ENCODE measurements at places on chromosomes 5 and 9. TPM values are rescaled to one million over a fixed set of nuclear protein-coding genes. Genes with fewer than 3 reads are reported as not detected.
A peak's percentile ranks its signal among the peaks of the same experiment; 100 is the strongest.

Gene TRIP13
- total RNA-seq: 0.38 TPM

Gene GLRA1
- total RNA-seq: not detected

Gene LRRC70
- 1.0 TPM for total RNA-seq

Gene CARTPT
- not detected for total RNA-seq

Gene LCN2
- not detected for total RNA-seq

Gene CYLC2
- not detected for total RNA-seq

Gene ZNF608
- total RNA-seq: 9.3 TPM

Gene FAM169A
- 3.0 TPM for total RNA-seq

Gene BTNL8
- total RNA-seq: 0.41 TPM

DNA sequence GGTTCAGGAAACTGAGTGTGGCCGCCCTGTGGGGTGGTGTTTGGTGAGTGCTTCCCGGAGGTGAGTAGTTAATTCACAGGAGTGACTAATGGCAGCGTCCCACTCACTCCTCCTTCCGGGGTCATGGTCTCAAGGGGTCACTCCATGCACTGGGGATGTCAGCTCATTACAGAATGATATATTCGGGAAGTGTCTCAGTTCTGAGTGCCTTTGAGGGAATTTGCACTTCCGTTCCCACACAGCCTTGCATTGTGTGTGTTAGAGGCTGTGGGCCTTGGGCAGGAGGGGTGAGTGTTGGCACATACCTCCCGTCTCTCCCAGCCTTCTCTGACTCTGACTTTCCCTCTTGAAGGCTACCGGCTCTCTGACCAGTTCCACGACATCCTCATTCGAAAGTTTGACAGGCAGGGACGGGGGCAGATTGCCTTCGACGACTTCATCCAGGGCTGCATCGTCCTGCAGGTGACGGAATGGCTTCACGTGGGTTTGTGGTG is 10.5 kb upstream of the AHRR start:
- no peak for DNase-seq

- DNase-seq: no peak
These were observed 74.6 kb upstream of the HSPA9 start for GRCh38 chr5:138649775-138650174.

DNA sequence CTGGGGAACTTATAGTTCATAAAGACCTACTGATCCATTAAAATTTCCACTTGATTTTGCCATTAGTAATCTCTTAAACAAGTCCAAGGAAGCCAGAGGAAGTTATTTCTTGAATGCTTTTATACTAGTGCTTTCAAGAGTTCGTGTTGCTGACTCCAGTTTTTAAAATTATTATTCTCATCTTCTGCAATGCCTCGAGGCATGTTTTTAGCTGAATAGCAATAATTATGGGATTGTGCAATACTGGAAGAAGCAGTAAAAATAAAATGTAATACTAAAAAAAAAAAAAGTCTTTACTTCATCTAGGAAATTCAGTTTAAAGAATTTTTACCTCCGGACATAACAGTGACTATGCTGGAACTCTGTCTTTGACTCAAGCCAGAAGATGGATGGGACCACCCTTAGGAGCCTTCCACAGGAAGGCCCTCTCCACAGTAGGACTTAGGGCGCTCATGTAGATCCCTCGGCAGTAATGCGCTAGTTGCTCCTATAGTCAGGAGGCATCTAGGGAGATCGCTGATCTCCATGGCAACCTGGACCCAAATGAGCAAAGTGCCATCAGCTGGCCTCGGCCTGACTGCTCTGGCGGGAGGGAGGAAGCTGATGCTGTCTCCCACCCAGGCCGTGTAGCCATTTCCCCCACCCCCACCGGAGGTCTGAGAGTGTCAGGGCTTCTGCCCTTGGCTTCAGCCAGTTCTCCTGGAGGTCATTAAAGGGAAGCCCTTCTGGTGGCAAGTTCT is 56.7 kb downstream of the DAPK1 start:
- DNase-seq: no peak

DNA sequence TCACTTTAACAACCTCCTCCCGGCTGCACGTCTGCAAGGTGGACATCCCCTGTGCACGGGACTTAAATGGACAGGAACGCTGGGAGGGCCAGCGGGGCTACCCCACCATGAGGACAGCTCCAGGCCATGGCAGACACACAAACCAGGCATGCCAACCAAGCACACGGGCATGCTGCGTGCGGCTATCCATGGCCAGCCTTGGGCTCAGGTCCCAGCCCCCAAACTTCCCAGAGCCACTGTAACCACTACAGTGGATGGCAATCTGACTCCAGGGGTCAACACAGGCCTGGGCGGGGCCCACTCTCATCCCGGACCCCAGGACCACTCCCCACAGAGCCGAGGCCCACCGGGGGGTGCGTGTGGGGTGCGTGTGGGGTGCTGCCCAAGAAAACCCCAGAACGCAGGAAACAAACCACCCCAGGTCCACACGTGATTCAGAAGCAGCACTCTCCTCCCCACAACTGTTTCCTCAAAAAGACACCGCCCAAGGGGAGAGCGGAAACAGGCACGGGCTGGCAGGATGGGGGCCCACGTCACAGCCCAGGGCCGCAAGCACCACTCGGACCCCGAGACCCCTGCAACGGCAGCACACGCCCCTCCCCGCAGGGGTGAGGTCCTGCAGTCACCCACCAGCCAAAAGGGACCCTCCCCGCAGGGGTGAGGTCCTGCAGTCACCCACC is 7.4 kb downstream of the SLC12A7 start:
- no peak for DNase-seq

GRCh38 chr9:123828449-123828848 is 101.5 kb downstream of the DENND1A start:
- no peak for DNase-seq

DNA sequence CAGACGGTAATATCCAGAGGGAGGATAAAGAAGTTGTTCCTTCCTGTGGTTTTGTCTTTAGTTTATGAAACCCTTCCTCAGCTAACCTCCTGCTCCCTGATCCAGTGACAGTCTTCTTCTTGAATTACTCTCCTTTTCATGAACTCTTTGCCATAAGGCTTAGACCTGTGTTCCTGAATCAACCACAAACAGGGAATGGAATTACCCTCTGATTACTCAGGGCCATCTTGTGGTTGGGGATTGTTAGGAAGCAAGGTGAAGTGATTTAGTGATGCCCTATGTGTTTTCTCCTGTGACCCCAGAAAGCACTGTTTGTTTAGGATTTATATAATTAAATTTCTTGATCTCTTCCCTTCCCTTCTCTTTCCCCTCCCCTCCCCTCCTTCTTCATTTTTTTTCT is 409.1 kb downstream of the TAF11L14 start:
- DNase-seq: no peak

DNA sequence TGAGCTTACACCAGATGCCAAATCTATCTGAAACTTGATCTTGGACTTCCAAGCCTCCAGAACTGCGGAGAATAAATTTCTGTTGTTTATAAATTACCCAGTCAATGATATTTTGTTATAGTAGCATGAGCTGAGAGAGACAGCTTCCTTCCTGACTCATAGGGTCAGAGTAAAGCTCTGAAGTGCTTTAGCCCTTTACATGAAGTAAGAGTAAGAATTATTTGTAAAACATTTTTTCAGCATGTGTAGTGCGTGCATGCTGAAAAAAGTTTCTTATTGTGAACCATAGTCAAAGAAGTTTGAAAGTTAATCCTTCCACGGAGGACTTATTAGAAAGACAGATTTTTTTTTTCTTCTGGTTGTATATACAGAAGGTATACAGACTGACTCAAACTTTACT is 172.4 kb downstream of the DMRT2 start:
- no peak for DNase-seq

DNA sequence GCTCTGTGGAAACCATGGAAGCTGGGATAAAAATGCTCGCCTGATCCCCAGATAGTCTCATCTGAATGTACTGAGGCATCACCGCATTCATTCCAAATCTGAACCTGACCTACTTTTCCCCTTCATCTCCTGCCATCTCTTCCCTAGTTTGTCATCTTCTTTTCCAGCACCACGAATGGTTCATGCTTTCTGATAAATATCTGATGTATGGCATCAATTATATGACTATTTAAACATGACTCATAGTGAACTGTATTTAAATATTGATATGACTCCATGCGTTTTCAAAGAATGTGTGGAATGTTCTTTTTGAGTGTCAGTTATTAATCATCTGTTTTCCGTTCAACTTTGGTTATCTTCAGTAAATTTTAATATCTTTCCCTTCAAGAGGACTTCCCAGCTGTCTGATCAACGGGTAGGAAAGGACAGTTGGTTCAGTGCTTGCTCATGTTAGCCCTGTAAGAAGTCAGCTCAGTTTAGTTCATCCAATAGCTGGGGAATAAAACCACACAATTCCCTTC is 21.1 kb downstream of the BASP1 start:
- DNase-seq: no peak

- peak; percentile 88 for DNase-seq
These were observed 12.0 kb downstream of the PDGFRB start for GRCh38 chr5:150143350-150144245.

DNA sequence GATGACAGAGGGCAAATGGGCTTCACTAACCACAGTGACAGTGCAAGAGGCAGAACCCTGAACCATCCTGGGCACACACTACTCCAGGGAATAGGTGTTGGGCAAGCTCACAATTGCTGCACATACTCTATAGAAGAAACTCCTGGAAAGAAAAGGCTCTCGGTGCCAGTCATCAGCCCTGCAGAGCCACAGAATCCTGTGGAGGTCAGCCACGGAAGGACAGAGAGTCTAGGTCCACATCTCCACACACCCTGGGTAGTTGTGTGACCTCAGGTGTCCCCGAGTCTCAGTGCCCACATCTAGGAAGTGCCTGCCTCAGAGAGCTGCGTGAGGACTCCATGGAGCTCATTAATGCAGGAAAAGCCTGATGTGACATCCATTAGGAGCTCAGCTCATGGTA is 16.0 kb upstream of the ANGPTL2 start:
- DNase-seq: no peak

GRCh38 chr5:150640311-150641005 is at the start of gene SYNPO:
SYNPO (plus strand) TSS chr5:150640660; CDS start chr5:150648276, 7,616 bp downstream.
- DNase-seq: no peak

GRCh38 chr9:136516191-136516654 is 29.6 kb downstream of the NOTCH1 start:
- no peak for DNase-seq

GRCh38 chr9:34647651-34648050 is 1.2 kb downstream of the GALT start:
- no peak for DNase-seq

- no peak for DNase-seq
These were observed 37.3 kb downstream of the PROP1 start for GRCh38 chr5:177958696-177959095.

DNA sequence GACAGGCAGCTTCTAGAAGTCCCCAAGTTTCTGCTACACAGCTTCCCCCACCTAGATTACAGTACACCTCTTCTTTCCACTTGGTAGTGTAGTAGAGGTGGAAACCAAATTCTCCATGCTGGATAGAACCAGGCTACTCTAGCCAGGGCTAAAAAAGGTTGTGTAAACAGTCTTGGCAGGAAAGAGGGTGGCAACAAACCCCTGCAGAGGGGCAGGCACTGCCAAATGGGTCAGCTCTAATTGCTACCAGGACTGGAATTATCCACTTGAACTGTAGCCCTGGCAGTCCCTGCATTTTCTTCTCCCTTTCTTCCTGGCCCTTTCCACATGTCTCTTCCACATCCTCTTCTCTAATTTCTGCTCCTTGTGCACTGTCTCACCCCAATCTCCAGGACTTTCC is 24.8 kb downstream of the RANBP3L start:
- no peak for DNase-seq

DNA sequence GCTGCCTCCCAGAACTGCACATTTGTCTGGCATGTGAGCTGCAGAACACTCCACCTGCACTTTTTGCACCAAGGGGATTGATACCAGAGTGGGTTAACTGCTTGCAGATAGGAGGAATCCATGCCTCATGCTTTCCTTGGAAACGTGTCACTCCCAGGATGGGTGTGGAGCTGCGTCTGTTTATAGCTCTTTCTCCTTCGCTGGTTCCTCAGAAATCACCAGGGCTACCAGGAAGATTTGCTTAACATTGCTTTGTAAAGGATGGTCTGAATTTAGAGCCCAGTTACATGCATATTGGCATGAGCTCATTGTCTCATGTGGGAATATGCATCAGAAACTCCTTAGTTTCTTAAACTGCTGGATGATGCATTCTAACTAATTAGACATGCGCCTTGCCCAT is 234.6 kb downstream of the GADD45G start:
- DNase-seq: no peak

DNA sequence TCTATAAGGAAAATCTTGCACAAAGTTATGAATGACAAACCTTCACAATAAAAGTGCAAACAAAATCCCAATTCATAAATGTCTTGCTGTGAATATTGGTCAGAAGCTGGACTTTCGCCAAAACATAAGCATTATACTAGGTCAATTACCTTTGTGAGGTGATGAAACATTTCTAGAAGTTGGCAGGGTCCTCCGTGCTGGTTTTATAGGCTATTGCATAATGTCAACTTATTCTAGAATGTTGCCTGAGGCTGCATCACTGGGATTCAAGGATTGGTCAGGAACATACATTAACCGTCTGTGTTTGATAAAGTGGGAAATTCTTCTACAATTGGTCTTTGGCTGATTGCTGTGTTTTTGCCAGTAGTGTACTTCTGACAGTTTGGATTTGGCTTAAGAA is 49.8 kb upstream of the PALM2AKAP2 start:
- DNase-seq: no peak

- no peak for DNase-seq
These were observed 39.7 kb downstream of the EXD3 start for GRCh38 chr9:137383081-137383783.

DNA sequence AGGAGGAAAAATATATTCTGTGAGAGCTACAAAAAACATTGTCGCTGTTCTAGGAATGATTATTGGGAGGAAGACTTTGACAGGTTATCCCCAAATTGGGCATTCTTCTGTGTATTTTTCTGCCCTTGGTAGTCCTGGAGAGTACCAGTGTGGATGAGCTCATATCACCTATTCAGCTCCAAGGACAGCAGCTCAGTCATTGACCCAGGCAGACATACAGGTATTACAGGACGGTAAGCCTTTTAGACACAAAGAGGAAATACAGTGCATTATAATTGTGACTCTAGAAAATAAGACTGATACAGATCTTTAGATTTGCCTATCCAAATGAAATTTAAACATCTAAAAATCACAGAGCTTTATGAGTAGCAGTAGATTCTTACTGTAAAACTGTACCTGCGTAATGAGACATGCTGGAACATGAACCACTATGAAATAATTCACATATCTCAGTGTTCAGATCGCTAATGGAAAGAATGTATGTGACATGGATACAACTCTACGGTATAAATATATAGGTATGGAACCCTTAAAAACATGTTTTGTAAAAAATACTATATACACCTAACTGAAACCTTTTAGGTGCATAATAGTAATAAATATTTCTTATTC is 56.0 kb downstream of the PLK2 start:
- DNase-seq: no peak

- no peak for DNase-seq
These were observed 110.2 kb upstream of the PCA3 start for GRCh38 chr9:76654051-76654461.

GRCh38 chr9:7169717-7170389 is 412.1 kb downstream of the KDM4C start:
- no peak for DNase-seq

- DNase-seq: no peak
These were observed 62.8 kb upstream of the KLF9 start for GRCh38 chr9:70477146-70477745.

GRCh38 chr5:10863763-10864383 is 102.8 kb upstream of the DAP start:
- no peak for DNase-seq

- no peak for DNase-seq
These were observed 35.2 kb downstream of the PCDHAC2 start for GRCh38 chr5:141001446-141001843.
